ENCODE measurements at places on chromosomes 1 and 21.

- no peak for DNase-seq
These were observed 37.7 kb downstream of the LHX8 start for GRCh38 chr1:75171876-75172275.

DNA sequence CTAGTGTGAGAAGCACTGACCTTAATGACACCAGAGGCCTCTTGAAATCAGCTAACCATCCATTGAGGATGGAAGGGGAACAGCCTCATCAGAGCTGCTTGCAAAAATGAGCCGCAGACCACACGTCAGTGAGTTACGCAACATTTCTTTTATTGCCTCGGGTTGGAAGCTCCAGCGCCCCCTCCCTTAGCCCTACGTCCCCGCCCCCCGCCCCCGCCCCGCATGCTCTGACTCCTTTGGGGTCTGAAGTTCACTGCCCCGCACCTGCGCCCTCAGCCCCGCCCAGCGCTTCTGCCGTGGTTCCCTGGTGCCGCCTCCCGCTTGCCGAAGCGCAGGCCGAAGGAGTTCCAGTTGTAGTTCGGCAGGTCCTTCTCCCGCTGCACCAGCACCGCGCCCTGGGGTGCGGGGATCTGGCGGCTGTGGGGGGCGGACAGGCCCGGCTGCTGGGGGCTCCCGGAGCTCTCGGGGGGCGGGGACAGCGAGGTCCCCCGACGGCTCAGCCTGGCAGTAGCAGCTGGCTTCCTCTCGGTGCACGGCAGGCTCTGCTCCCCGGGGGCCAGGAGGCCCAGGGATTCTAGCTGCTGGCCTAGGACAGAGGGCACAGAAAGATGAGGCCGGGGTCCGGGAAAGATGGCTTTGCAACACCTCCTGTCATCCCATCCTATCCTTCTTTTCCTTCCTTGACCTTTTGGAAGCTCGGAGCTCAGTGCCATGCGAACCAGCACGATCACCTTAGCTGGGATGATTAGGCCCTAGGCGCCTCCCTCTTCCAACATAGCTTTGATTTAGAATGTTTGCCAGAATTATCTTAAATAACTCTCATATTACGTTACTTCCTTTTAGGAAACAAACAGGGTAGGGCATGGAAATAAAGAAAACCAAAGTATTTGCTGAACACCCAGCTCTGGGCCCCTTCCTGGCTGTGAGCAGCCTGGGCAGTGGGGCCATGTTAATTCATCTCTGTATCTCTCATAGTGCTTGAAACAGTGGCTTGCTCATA is 5.8 kb downstream of the KISS1 start:
- no peak for DNase-seq

- DNase-seq = no peak
These were observed 27.9 kb downstream of the RERE start for GRCh38 chr1:8789314-8790214.

GRCh38 chr1:6205849-6206519 is at the start of gene RNF207:
Gene RNF207 (plus strand): TSS chr1:6206119. CDS start chr1:6206536, 417 bp downstream.
- DNase-seq = no peak

- no peak for DNase-seq
These were observed 54.9 kb upstream of the B3GALT2 start for GRCh38 chr1:193241132-193241827.

GRCh38 chr21:31182231-31183140 is 144.2 kb upstream of the KRTAP19-8 start:
- DNase-seq = no peak

GRCh38 chr1:1039145-1039910 is 19.4 kb downstream of the AGRN start:
- no peak for DNase-seq

DNA sequence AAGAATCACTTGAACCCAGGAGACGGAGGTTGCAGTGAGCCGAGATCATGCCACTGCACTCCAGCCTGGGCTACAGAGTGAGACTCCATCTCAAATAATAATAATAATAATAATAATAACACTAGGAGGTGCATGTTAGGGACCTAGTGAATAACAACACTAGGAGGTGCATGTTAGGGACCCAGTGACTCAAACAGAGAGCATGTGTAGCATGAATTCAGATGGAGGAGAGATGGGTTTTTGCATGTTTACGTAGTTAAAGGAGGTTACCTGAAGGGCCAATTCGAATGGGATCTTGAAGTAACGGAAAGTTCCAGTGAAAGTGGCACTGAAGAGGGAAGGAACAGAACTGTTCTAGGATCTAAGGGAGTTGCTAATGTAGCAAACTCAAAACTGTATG is 7.1 kb upstream of the KCNK1 start:
- no peak for DNase-seq

DNA sequence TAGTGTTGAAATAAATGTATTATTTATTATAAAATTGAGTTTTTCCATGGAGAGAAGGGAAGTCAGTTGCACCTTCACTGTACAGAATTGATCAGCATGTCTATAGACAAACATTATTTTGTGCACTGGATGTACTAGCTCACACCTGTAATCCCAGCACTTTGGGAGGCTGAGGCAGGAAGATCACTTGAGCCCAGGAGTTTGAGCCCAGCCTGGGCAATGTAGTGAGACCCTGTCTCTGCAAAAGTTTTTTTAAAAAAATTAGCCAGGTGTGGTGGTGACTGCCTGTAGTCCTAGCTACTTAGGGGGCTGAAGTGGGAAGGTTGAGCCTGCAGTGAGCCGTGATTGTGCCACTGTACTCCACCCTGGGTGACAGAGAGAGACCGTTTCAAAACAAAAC is 87.7 kb downstream of the MAST2 start:
- DNase-seq = no peak

DNA sequence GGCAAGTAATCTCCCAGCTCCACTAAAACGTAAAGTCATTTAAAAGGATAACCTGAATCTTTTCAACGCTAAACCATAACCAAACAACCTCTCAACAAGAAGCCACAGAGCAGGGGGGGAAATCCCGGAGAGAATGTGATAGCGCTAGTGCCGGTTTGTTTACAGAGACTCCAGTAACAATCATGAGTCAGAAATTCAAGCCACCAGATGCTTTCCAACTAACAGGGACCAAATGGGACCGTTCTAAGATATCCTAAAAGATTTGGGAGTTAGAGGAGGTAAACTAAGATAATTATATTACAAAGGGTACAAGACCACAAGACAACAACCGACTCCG is 825 bp downstream of the DCAF8 start:
- peak; percentile 28 for DNase-seq

DNA sequence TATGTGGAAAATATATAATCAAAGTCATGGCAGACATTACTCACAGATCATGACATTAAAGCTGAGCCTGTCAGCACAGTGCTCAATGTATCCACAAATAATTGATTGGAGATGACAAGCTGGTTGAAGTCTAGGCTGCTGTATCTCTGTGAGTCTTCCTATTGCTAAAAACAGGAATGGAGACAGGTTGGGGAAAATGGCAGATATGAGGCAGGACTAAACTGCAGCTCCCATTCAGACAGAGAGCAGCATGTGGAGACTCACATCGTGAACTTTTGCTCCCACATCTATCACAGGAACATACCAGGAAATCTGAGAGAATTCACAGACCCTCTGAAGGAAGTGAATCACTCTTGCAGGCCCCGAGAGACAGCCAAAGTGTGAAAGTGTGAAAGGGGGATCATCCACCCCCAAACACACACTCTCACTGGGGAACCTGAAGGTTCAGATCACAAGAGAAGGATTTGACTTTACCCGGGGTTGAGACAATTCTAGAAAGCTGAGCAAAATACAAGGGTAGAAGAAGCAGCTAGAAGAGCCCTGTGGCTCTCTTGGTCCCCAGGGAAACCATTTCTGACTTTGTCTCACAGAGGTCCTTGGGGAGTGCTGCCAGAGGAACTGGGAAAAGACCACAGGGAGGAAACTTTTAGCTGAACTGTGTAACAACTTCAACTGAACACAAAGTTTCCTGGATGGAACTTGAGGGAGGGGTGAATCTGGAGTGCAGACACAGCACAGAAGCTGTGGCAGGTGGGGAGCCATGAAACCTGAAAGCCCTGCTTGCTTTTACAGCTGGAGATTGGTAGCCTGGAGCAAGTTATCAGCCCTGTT is 173.4 kb downstream of the S1PR1 start:
- no peak for DNase-seq

DNA sequence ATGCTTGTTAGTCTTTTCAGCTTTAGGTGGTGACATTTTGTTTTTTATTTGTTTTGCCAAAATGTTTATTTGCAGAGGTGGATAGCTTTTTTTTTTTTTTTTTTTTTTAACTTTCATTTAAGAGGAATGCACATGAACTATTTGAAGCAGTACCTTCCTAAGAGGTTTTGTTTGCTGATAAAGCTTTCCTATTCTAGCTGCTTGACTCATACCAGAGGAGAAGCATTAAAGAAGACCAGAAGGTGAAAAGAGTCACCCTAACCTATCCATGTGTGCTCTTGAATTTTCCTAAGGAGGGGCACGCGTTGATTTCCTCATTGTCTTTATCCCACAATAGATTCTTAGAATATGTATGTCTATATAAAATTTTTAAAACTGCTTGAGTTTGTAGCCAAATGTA is 57.7 kb downstream of the PRDM2 start:
- DNase-seq = no peak

DNA sequence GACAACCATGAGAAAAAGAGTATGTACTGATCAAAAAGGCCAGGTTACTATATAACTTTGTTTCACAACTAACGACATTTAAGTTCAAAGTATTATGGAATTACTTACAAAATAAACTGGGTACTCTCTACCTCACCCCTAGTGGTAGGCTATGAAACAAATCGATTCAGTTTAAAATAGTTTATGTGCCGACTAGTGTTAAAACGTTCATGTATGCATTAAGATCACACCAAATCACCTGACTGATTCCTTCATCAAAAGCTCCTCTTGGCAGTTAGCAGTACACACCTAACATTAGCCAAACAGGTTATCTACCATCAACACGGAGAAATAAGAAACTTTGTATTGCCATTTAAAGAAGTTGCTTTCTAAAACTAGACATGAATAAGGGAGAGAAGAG is 137.1 kb downstream of the AKT3 start:
- DNase-seq = no peak

GRCh38 chr1:36520056-36520455 is 37.3 kb upstream of the CSF3R start:
- no peak for DNase-seq

- no peak for DNase-seq
These were observed 32.7 kb downstream of the SUSD4 start for GRCh38 chr1:223331301-223331700.

GRCh38 chr1:225482421-225482950 is 54.6 kb upstream of the LBR start:
- no peak for DNase-seq

- peak; percentile 44 for DNase-seq
These were observed 116.8 kb downstream of the CASZ1 start for GRCh38 chr1:10679496-10680220.

- DNase-seq = no peak
These were observed 6.7 kb upstream of the SH2D2A start for GRCh38 chr1:156823210-156823790.

GRCh38 chr1:81733480-81733879 is 67.3 kb upstream of the ADGRL2 start:
- DNase-seq = no peak

- DNase-seq = no peak
These were observed 62.1 kb downstream of the FAAP20 start for GRCh38 chr1:2132222-2133038.

DNA sequence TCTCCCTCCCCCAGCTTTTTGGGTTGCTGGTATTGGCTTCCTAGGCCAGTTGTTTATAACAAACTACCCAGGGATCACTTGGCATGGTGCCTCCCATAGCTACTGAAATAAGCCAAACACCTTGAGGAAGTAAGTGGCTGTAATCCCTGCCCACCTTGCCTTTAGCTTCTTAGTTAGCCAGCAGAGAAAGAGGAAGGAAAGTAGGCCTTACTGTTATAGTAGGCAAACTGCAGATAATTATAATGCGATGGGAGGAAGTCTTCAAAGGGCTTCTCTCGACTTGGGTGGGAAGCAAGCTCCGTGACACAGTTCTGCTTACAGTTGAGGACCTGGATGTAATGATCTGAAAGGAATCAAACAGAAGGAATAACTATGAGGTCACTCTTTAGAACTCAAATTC is 8.2 kb downstream of the P3H1 start:
- DNase-seq = no peak

GRCh38 chr1:204479387-204480136 is 15.0 kb downstream of the PIK3C2B start:
- DNase-seq = no peak

- DNase-seq = no peak
These were observed 94.2 kb downstream of the CACNA1E start for GRCh38 chr1:181577475-181577874.

DNA sequence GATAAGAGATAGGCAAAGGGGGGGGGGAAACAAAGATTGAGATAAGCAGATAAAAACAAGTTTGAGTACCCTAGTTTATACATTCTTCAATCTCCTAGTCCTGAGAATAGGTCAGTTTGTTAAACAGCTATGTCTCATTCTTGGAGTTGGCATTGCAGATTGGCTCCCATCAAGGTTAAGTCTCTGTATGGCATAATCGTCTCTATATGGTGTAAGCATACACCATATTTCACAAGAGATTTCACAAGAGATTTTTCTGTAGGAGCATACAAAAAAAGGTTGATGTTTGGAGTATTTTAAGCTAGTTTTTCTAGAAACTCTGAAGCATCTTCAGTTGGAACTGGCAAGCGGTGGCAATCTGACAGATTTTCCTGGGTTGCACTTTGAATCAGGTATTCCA is 35.8 kb downstream of the NCAM2 start:
- no peak for DNase-seq

- peak; percentile 54 for DNase-seq
These were observed 4.1 kb downstream of the AXDND1 start for GRCh38 chr1:179369751-179370341.

DNA sequence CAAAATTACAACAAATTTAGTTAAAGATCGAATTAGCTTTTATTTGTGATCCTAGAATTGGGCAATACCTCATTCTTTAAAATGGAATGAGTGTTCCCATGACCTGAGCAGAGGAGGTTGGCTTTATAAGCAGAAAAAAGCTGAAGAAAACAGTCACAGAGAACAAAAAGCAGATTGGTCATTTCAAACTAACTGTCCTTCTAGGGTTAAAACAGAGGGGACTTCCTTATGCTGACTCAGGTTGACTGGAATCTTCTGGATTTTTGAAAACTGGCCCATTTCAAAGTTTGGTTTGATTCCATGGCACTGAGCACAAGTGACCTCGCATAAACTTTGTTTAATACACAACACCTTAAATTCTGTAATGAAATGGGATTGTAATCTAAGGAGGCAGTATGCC is 17.6 kb downstream of the NFASC start:
- DNase-seq = no peak

DNA sequence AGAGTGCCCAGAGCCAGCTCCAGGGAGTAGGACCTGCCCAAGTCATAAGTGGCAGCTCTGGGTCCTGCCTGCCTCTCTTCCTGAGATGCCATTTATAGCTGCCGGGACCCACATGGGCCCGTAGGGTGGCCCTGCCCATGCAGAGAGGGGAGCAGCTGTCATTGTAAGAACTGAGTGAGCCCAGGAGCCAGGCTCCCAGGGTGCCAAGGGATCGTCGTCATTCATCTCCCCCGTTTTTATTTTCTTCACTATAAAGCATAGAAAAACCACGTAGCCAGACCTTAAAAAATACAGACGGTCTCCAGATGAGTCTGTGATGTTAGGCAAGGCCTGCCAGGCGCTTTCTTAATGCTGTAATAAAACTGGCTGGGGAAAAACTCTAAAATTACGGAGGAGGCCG is 90.7 kb downstream of the IGSF21 start:
- DNase-seq = no peak

All from DMS79 (cell line).